Ammon's horn (tissue), 1 donor: ENCODE measurements at places on chromosomes 16 and 17.

GRCh38 chr17:19978209-19978802 is 678 bp upstream of the AKAP10 start:
- DNase-seq = peak; percentile 64

DNA sequence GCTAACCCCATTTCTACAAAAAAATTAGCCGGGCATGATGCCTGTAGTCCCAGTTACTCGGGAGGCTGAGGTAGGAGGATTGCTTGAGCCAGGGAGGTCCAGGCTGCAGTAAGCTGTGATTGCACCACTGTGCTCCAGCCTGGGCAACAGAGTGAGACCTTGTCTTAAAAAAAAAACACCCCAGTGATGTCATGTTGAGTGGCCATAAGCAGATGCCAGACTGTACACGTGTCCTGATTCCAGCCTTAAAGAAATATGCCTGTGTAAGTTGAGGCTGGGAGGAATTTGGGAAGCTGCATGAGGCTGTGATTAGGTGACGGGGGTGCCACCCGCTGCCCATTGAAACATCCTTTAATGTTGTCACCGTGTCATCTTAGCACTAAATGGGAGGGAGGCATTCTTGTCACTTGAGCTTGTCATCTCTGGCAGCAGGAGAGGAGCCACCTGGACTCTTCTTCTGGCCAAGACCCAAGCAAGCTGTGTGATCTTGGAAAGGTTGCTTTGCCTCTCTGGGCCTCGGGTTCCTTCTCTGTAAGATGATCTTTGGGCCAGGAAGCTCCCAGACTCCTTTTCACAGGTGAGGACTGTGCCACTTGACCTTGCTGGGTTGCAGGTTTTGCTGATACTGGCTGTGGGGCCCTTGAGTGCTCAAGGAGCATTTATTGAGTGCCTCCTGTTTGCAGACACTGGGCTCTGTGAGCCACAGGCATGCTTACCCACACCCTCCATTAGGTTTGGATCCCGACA is 98.3 kb upstream of the CIBAR2 start:
- DNase-seq = no peak

- DNase-seq = no peak
These were observed 60.0 kb downstream of the RPTOR start for GRCh38 chr17:80604670-80605010.

DNA sequence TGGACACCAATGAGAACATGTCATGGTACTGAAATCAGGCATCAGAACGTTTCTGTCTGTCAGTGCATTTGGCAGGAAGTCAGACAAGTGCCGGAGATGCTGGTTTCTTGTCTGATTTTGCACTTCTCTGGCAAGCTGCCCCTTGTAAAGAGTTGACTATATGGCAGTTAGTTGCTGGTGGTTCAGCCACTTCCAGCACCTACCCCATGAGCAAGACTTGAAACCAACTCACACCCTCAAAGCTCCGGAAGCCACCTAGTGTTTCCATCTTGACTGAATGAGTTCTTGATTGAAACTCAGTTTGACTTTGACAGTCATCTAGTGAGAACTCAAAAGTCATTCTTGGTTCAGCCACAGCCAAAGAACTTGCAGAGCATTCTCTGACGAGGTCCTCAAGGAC is 225.1 kb downstream of the SPECC1 start:
- no peak for DNase-seq

- DNase-seq = no peak
These were observed 1214.6 kb downstream of the CDH11 start for GRCh38 chr16:63907251-63907650.

GRCh38 chr16:66905633-66906539 is 12.8 kb downstream of the CDH16 start:
- no peak for DNase-seq

GRCh38 chr16:84137287-84137686 is 7.7 kb downstream of the HSDL1 start:
- DNase-seq = no peak

DNA sequence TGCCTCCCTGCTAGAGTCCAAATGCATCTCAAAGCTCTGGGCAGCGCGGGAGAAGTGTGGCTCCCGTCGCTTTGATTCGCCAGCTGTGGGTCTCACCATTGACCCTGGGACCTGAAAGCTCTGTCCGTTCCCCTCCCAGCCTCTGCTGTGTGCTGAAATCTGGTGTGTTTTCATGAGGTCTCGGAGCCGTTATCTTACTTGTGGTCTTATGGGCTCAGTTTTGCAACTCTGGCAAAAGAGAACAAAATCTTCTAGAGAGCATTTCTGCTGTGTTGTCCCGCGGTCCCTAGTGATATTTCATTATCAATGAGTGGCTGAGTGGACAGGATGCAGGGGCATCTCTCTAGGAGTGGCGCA is 13.3 kb downstream of the CRISPLD2 start:
- no peak for DNase-seq

DNA sequence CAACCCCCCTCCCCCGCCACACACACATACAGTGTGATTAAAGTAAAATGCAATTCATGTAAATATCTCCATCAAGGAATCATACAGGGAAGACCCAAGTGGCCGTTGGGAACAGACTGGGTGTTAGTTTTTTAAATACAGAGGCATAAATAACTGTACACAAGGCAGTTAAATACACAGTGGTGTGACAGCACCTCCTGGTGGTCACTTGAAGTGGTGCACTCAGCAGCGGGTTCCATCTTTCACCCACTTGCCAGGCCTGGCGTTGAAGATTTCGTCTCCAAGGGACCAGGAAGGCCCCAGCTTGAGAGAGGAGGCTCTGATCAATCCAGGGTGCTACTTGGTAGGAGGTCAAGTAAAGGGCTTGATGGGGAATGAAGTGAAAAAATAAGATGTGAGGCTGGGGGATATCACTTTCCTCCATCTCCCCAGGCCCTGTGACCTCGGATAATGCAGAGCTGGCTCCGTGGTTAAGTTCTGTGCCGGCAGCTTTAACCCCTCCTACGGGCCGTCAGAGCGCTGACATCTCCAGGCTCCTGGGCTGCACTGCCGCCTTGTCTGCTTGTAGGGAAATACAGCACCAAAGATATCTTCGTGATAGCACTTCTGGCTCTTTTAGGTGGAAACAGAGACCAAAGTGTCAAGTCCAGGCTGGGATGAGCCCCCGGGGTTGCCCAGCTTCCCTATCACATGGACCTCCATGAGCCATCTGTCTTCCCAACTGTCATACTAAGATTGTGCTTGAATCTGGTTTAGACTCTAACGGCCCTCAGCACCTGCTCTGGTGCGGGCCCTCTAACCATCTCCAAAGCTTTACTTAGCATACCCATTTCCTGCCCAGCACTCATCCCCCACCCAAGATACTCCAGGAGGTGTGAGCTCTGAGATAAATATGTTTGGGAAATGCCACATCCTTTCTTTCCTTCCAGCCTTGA is 20.7 kb downstream of the LGALS9 start:
- DNase-seq = peak; percentile 62

DNA sequence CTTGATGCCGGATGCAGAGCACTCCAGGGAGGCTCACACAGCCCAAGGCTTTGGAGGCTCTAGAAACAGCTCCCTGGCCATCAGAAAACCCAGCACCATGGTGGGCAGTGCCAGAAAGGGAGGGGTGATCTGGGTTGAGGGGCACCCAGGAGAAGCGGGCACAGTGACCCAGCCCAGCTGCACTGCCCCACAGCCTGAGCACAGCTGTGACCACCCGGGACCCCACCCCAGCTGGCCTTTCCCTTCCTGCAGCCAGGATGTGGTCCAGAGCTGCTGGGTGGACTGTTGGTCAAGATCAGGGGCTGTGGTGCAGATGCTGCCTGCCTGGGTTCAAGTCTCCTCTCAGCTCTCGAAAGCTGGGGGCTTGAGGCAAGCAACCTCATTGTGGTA is 223.1 kb downstream of the ZNF423 start:
- no peak for DNase-seq

GRCh38 chr16:31242206-31242605 is 17.6 kb upstream of the ITGAM start:
- DNase-seq = peak; percentile 9

DNA sequence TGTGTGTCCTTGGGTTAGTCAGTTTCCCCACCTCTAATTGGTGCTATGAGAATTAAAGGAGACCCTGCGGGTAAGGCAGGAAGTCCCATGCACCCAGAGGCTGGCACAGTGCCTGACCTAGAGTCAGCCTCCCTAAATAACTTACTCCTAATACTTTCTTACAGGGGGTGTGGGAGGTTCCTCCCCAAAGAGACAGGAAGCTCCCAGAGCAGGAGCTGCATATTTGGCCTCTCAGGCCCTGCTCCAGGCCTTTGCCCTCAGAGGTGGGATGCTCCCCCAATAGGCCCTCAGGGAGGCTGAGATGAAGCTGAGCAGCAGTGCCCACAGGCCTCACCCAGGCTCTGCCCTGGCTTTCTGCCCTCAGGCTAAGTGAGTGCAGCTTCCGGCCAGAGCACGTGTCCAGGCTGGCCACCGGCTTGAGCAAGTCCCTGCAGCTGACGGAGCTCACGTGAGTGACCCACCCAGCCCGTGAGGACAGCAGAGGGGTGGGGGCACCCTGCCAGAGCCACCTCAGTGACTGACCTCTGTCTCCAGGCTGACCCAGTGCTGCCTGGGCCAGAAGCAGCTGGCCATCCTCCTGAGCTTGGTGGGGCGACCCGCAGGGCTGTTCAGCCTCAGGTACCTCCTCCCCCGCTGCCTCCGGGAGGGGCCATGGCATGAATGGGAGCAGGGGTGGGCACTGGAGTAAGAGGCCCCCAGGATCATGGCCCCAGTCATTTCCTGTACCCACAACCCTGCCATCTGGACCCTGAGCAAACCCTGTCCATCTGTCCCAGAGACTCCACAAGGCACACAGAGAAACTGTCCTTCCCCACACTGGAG is 31.1 kb upstream of the CPNE2 start:
- peak; percentile 26 for DNase-seq

- peak; percentile 37 for DNase-seq
These were observed 14.1 kb downstream of the CD300LG start for GRCh38 chr17:43860927-43861622.

- no peak for DNase-seq
These were observed 4.0 kb downstream of the SLC16A13 start for GRCh38 chr17:7039832-7040231.

GRCh38 chr17:54727624-54728023 is 173.0 kb upstream of the TOM1L1 start:
- no peak for DNase-seq

DNA sequence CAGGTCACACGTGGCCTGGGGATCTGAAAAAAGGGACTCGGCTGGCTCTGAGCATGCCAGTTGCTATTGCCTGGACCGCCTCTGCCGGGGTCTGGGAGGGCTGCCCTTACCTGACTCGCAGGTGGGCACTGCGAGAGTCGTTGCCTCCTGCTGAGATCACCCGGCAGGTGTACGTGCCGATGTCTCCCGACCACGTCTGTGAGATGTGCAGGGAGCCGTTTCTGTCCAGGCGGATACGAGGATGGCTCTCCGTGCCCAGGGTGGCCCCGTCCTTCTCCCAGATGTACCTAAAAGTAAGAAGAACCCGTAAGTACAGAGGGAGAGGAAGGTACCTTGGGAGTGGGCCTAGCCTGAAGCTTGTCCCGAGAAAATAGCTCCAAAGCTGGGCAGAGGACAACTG is 112.0 kb upstream of the CDC42EP4 start:
- no peak for DNase-seq

DNA sequence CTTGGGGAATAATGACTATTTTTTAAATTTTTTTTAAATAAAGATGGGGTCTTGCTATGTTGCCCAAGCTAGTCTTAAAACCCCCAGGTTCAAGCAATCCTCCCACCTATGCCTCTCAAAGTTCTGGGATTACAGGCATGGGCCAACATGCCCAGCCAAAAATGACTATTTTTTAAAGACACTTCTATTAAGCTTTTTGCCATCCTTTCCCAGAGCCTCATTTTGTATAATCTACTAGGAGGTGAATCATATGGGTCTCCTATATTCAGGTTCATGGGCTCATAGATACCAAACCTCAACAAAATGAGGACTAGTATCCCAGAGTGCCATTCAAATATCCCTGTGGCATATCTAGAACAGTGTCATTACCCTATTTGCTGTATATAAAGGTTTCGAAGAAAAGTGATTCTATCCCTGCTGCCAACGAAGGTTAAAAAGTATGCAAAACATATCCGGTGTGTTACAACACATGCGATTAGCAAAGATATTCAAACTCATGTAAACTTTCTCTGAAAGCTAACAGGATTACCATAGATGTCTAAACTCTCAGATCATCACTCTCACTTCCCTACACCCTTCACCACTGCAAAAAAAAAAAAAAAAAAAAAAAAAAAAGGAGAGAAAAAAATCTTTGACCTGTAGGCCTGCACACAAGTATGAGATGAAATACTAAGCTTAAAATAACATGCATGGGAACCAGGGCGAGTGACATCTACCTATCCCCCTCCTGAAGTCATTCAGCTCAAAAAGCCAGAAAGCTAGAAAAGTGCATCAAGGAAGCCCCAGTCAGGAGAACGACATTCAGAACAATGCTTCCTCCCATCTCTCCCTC is 23.5 kb downstream of the XPO6 start:
- DNase-seq = no peak

- DNase-seq = no peak
These were observed 409.9 kb downstream of the KCNJ18 start for GRCh38 chr17:22102177-22102576.

DNA sequence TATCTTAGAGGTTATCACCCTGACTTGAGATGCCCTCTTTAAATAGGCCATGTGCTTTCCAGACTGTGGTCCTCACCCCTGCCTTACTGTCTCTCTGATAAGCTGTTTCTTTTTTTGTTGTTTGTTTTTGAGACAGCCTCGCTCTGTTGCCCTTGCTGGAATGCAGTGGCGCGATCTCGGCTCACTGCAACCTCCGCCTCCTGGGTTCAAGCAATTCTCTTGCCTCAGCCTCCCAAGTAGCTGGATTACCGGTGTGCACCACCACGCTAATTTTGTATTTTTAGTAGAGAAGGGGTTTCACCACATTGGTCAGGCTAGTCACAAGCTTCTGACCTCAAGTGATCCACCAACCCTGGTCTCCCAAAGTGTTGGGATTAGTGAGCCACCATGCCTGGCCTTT is 765 bp upstream of the SEPTIN12 start:
- DNase-seq = no peak

- DNase-seq = peak; percentile 79
These were observed 51.2 kb downstream of the RMI2 start for GRCh38 chr16:11396241-11397048.

DNA sequence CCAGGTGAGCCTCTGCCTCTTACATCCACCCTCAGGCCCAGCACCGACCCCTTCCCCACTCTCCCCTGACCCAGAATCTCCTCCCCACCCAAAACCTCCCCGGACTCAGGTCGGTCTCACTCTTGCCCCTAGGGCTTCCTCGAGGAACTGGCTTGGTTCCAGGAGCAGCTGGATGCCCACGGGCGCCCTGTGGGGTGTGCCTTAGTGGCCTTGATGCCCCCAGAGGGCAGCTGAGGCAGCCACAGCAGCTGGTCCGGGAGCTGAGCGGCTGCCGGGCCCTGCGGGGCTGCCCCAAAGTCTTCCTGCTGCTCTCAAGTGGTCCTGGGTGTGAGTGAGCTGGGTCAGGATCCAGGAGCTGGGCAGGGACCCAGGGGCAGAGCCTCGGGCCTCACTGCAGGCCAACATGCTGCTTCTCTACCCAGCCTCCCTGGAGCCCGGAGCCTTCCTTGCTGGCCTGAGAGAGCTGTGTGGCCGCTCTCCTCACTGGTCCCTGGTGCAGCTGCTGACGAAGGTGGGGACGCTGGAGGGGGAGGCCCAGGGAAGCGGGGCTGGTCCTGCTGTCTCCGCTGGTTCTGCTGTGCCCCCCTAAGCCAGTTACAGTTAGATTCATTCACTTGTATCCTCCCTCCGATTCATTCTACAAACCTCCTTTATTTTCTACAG is 9.6 kb downstream of the ZNF213 start:
- no peak for DNase-seq
